Activated CD8-positive, alpha-beta memory T cell treated with anti-CD3 and anti-CD28 coated beads, Interleukin-2, amount 10 ng/mL, durations not matched to agents 7 days and 5 days (primary cell): ENCODE measurements at places on chromosomes 16 and 17. TPM values are rescaled to one million over a fixed set of nuclear protein-coding genes. Genes with fewer than 3 reads are reported as not detected.

The ITGA3 gene
- 10.3 TPM for total RNA-seq

DNA sequence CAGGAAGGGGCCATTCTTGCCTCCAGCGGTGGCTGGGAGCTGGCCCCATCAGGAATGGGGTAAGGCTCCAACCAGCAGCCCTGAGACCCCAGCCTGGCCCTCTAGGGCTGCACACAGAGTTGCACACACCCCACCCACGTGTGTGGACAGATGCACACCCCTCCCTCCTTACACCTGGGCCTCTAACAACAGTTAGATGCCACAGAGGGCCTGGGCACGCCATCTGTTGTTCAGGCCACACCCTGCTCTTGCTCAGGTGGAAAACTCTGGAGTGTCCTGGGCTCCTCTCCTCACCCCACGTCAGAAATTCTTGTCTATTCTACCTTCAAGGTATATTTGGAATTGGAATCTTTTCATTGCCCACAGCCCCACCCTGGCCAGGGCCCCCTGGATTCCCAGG, 13.3 kb upstream of the RAI1 start:
- no peak for DNase-seq

The OTOP2 gene
- not detected for total RNA-seq

DNA sequence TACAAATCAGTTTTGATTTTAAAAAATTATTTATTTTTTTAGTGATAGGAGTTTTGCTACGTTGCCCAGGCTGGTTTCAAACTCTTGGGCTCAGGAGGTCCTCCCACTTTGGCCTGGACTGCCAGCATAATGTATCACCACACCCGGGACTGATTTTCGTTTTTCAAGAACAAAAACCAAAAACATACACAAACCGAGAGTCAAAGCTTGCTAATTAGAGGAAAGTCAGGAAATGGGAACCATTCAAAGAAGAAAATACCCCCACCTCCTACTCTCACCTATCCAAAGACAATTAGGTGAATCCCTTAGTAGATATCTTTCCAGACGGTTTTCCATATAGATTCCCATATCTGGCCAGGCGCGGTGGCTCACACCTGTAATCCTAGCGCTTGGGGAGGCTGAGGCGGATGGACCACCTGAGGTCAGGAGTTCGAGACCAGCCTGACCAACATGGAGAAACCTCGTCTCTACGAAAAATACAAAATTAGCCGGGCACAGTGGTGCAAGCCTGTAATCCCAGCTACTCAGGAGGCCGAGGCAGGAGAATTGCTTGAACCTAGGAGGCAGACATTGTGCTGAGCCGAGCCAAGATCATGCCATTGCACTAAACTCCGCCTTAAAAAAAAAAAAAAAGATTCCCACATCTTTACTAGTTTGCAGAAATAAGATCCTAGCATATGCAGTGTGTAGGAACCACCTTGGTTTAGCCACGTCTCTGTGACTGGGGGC, 883 bp upstream of the SPN start:
- peak; percentile 45 for DNase-seq

The TERB1 gene
- total RNA-seq: 0.47 TPM

The ATPAF2 gene
- 33.4 TPM for total RNA-seq

The GDPD1 gene
- total RNA-seq: 2.5 TPM
